ENCODE measurements at places on chromosomes 6 and 20.

DNA sequence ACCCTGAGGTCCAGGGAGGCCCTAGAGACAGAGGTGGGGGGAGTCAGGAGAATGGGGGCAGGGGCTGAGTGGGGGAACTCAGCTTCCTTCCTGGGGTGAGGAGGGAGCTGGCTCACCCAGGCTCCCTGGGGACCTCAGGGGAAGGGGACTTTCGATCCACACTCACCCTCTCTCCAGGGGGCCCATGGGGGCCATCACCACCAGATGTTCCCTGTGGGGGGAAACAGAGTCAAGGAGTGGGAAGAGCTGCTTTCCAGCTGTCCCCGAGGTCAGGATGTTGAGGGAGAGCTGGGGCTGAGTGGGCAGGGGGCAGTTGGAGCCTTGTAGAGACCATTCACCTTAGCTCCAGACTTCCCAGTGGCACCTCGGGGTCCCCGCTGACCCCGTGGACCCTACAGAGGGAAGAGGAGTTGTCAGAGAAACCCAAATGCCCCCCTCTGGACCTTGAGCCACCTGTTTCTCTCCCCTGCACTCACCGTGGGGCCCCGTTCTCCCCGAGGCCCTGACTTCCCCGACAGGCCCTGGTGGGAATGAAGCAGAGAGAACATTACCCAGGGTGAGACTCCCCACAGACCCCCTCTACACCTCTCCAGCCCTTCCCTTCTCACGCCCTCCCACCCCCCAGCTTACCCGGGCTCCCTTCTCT, 18.6 kb downstream of the COL11A2 start:
- DNase-seq, result no peak

- DNase-seq, result no peak
Measured at GRCh38 chr6:111628142-111628850, 22.6 kb upstream of the TRAF3IP2 start.

GRCh38 chr6:114158411-114158810, 184.4 kb downstream of the HS3ST5 start:
- DNase-seq, result no peak

DNA sequence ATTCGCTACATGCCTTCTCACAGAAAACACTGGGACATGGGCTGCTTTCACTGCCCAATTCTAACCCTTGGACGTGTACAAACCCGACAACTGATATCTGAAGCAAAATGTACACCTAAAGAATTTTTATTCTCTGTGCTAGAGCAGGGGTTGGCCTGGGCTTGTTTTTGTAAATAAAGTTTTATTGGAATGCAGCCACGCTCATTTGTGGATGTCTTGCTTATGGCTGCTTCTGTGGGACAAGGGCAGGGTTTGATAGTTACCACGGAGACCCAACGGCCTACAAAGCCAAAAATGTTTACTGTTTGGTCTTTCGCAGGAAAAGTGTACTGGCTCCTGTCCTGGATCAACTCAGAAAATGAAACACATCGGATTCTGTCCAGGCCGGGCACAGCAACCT, 58.1 kb upstream of the APCDD1L start:
- DNase-seq, result no peak

DNA sequence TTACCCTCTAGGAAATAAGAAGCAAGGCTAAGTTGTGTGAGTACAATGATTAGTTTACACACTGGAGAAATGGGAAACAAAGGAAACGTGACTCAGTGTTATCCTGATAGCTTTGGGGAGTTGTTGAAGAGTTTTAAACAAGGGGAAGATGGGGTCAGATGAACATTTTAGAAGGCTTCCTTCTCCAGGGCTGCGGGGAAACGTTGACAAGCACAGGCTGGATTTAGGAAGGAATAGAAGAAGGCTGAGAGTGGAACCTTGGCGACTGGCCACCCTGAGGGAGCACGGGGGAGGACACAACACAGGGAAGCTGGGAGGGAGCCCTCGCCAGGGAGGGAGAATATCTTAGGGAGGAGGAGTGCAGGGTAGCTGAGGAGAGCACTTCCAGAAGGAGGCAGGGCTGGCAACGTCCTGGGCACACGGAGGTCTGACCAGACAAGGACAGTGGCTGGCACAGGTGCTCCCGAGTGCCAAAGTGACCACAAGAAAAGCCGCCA, 134.7 kb downstream of the AIG1 start:
- DNase-seq, result no peak

- DNase-seq, result peak; percentile 80
Measured at GRCh38 chr6:111482959-111483735, at the start of gene REV3L. TSS of gene REV3L (minus strand) at chr6:111483218. CDS start at chr6:111482888, 330 bp downstream.

DNA sequence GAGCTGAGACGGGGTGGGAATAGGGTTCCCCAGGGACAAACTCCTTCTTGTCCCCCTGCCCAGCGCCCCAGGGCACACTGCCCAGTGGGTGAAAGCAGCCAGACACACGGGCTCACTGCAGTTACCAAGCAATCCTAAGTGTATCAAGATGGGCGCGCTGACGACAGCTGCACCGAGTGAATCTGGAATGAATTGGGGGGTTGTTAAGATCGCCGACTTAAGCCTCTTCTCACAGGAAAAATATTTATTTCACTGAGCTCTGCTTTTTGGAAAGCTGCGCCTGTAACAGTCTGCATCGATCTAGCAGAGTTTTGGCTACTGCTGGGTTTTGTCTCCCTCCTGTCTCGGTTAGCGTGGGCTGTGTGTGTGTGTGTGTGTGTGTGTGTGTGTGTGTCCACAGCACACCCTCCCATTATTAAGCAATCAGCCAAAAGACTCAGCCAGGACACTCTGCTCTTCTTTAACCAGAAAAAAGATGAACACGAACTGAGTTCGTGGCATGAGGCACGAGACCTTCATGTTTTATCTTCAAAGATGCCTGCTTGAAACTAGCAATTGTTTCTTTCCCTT, 35.9 kb downstream of the RIPOR3 start:
- no peak for DNase-seq

DNA sequence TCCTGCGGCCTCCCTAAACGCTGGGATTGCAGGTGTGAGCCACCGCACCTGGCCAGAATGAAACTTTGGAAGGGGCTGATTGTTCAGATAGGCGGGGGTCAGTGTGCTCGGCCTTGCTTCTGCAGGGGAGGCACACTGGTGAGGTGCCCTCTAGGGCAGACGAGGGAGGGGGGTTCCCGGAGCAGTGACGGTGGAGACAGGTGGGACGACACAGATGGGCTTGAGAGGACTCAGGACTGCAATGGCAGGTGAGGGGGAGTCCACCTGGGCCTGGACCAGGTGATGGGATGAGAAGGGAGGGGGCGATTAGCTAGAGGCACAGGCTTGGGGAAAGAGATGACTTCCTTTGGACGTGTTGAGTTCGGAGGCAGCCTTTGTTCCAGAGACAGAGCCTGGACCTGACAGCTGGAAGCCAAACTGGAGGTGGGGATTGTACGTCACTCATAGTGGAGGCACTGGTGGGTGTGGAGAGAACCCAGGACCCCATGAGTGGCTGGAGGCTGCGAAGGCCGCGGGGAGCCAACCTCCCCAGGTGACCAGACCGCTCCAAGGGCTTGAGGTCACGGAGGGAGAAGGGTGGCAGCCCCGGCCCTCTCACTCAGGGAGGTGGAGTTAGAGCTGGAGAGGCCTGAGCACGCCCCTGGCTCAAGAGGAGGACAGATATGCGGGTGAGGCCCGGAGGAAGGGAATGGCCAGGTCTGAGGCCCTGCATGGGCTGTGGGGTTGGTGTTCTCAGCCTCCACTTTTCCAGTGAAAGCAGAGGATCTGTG, 10.5 kb upstream of the MAP1LC3A start:
- DNase-seq, result no peak

GRCh38 chr6:163635731-163636364, 221.3 kb downstream of the QKI start:
- no peak for DNase-seq

- peak; percentile 70 for DNase-seq
Measured at GRCh38 chr6:27078734-27079357, 168.7 kb upstream of the PRSS16 start.

- no peak for DNase-seq
Measured at GRCh38 chr6:26400626-26401025, 1.4 kb upstream of the BTN3A1 start.

DNA sequence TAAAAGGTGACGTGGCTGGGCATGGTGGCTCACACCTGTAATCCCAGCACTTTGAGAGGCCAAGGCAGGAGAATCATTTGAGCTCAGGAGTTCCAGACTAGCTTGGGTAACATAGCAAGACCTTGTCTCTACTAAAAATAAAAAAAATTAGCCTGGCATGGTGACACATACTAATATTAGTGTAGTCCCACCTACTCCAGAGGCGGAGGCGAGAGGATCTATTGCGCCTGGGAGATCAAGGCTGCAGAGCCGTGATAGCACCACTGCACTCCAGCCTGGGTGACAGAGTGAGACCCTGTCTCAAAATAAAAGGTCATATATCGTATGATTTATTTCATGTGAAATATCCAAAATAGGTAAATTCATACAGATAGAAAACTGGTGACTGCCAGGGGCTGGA, 132.5 kb downstream of the SLC16A10 start:
- no peak for DNase-seq

- no peak for DNase-seq
Measured at GRCh38 chr6:53825532-53826321, 30.9 kb downstream of the LRRC1 start.

- DNase-seq, result peak; percentile 43
Measured at GRCh38 chr6:144013486-144013909, 5.4 kb upstream of the PLAGL1 start.

DNA sequence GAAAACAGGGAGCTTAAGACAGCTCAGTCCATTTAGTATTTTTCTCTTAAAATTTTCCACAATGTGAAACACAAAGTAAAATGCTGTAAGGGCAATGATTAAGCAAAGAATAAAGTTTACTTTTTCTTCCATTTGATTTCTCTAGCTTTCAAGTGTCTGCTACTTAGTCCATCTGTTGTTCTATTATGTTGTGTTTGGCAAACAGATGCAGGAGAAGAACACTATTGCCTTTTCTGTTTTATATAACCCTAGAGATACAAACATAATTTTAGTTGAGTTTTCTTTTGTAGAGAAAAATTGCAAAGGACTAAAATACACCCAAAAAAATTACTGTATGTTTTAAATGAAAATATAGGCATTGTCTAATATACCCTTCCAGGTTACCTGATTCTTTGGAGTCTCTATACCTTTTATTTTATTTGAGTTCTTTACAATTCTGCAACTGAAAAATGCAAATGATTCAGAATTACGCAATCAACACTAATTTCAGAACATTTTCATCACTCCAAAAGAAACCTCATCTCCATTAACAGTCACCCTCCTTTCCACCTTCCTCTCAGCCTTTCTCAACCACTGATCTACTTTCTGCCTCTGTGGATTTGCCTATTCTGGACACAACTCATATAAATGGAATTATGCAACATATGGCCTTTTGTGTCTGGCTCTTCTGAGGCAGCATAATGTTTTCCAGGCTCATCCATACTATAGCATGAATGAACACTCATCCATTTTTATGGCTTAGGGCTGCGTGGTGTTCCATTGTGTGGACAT, 96.9 kb downstream of the MKKS start:
- no peak for DNase-seq

DNA sequence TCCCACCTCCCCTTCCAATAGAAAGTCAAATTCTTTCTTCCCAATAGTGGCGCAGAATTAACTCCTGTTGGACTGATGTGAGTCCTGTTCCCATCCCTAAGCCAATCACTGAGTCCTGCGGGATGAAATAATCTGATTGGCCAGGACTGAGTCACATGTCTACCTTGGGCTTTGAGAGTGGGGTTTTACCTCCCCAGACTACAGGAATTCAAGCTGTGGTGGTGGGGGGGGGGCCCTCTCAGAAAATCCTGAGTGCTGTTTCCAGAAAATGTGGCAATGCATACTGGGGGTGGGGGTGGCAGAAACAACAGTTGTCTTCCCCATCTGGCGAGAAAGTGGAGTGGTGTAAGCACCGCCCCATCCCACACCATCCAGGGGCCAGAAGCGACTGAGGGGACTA, 65.7 kb downstream of the CTCFL start:
- no peak for DNase-seq

DNA sequence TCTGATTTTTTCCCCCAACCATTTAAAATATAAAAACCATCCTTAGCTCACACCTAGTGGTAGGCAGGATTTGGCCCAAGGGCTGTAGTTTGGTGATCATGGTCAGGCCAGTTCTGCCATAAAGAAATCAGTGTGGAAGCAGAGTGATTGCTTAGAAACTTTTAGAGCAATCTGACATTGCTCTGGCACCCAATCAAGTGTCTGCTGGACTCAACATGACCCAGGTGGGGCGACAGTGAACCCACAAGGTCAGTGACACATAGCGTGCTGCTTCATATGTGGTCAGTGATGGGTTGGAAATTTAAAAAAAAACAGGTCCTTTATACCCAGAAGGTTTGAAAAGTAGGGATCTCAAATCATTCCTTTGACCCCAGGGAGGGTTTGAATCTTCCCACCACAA, 107.9 kb downstream of the BANF2 start:
- DNase-seq, result no peak

Data from natural killer cell (primary cell).